ENCODE measurements at places on chromosomes 7 and 10.

DNA sequence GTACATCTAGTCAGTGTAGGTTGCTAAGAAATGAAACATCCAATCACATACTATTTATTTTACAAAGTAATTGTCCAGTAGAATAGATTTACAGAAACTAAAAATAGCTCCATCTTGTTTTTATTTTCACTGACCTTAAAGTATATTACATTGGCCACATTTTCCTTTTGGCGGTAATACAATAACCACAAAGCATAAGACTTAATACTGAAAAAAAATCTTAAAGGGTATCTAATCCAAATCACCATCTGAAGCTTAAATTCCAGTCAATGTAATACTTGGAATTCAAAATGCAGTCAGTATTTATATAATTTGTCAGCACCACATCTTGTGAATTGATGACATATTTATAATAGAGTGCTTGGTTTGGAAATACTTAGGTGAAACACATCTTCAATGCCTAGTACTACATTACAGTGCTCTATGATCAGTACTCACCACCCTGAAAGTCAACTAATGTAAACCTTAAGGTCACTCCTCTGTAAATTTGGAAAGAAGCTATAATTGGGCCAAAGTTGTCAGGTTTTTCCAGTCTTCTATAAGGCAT, 8.9 kb downstream of the ANKMY2 start:
- DNase-seq = no peak

GRCh38 chr10:113524539-113525490, 28.0 kb upstream of the HABP2 start:
- DNase-seq = no peak

DNA sequence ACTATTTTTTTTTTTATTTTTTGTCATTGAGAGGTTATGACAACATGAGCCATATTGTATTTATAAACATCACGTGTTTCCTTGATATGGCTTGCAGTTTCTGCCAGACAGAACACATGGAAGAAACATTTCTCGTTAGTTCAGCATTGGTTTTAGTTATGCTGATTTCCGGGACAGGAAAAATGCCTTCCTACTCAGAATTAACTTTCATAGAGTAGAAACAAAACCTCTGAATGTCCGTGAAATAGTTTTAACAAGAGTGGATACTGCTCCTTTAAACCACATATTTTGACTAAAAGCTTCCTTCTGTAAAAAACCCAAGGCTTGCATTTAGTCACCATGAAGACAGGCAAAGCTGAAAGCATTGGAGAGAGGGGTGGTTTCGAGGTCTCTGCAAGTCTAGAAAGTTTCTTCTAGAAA, 240.4 kb downstream of the KIAA1217 start:
- no peak for DNase-seq

GRCh38 chr7:14218338-14218737, 228.9 kb upstream of the ETV1 start:
- no peak for DNase-seq

GRCh38 chr7:120412139-120413050, 139.4 kb downstream of the KCND2 start:
- DNase-seq = no peak

GRCh38 chr10:43221419-43222209, 45.3 kb downstream of the RASGEF1A start:
- DNase-seq = no peak

DNA sequence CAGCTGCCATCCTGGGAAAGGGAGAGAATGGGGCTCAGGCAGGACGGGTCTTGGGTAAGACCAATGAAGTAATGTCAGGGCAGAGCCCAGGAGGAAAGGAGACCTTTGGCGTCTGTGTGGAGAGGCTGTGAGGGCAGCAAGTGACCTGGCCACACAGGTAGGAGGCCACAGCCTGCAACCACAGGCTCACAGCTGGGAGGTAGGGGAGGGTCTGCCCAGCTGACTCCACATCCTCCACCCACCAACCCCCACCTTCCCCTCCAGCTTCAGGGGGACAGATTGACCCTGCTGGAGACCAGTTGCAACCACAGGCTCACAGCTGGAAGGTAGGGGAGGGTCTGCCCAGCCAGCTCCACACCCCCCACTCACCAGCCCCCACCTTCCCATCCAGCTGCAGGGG, 262.2 kb upstream of the TCERG1L start:
- DNase-seq = peak; percentile 16

DNA sequence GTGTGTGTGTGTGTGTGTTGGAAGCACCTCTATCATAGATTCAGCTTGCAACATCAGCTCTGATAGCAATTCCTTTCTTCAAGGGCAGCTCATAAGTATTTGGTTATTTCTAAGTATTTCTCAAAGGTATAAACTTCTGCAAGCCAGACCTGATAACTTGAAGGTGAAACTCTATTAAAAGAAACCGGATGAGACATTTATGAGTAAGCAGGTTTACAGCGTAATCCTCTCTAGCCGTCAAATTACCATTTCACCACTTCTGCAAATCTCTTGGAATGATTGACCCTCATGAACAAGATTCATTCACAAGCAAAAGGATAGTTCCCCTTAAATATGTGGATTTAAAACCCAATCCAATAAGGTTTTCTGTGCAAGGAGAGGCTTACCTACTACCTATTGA, 23.1 kb downstream of the PDE1C start:
- DNase-seq = no peak

GRCh38 chr10:58813573-58813972, 300.9 kb downstream of the BICC1 start:
- no peak for DNase-seq

DNA sequence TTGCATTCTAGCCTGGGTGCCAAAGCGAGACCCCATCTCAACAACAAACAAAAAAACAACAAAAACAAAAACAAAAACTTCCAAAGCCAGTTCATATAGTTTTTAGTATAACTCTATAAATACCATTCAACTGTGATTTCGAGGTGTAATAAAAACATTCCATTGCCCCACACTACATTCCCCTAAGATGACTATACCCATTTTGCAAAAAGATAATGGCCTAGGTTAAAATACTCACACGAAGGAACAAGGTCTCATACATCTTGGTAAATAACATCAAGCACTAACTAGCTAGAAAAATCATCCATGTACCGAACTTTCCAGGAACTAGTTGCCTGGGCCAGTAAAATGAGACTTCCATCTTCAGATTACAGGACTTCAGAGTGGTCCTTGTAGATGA, 55.4 kb downstream of the GLI3 start:
- no peak for DNase-seq

- no peak for DNase-seq
Measured at GRCh38 chr7:2608921-2609411, 22.8 kb upstream of the TTYH3 start.

GRCh38 chr10:5890452-5890915, 441 bp downstream of the FBH1 start:
- no peak for DNase-seq

DNA sequence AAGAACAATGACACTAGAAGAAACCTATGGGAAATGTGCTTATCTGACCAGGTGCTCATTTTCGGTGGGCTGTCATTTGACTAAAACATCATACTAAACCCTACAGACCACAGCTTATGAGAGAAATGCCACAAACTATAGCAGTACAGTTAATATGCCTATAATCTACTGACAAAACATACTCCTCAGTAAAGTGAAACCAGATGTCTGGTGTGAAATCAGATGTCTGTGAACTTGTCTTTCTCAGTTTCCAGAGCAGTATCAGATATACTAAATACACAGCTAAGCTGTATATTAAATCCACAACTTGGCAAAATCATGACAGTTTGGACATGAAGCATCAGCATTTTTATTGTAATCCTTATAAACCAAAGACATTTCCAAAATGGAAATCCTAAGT, 3.3 kb downstream of the IMMP2L start:
- no peak for DNase-seq

DNA sequence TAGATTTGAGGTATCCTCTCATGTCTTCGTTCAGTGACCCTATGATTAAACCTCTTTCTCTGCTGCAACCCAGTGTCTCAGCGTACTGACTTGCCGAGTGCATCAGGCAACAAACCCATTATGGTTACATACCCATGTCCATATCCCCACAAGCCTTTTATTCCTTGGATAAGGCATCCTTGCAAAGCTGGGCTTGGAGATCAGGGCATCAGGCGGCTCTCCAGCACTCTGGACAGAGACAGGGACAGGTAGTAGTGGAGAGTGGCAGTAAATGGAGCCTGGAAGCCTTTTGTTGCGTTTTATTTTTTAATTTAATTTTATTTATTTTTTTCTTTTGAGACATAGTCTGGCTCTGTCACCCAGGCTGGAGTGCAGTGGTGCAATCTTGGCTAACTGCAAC, 32.0 kb upstream of the NPFFR1 start:
- DNase-seq = no peak

- no peak for DNase-seq
Measured at GRCh38 chr10:61558188-61558587, 104.5 kb upstream of the CABCOCO1 start.

- DNase-seq = no peak
Measured at GRCh38 chr10:64379898-64380297, 858.7 kb downstream of the REEP3 start.
